ENCODE measurements at places on chromosomes 4 and X.

DNA sequence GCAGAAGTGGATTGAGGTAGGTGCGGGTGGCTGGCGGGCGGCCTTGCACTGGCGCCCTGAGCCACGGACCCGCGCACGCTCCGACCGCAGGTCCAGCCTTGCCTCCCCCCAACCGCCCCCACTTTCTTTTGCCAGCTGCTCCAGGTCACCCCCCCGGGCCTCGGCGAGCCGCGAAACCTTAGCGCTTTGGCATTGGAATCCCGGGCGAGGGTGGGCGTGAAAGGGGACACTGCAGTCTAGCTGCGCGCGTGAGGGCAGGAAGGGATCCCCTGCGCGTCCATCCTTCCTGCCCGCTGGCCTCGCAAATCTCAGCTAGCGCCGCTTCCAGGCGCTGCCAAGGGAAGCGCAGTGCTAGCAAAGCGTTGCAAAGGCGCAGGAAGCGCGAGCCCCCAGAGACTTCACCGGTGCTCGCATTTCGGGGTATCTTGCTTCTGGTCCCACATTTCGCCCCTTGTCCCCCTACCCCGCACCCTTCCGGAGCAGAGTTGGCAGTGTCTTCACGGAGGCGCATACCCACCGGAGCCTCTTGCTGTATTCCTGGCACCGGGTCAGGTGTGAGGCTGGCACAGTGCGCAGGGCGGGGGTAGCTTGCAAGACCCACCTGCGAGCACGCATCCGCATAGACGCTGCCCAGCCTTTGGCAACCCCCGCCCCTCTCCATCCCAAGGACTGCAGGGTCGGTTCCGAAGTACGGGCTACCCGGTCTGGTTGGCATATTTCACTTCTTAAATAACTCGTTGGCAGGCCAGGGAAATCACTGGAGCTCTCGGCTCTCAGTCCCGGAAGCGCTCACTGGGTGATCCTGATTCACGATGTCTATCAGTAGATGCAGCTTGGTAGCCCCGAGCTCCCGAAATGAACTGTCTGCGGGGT lies 104.4 kb downstream of the UCHL1 start:
- DNase-seq, result peak; percentile 76

DNA sequence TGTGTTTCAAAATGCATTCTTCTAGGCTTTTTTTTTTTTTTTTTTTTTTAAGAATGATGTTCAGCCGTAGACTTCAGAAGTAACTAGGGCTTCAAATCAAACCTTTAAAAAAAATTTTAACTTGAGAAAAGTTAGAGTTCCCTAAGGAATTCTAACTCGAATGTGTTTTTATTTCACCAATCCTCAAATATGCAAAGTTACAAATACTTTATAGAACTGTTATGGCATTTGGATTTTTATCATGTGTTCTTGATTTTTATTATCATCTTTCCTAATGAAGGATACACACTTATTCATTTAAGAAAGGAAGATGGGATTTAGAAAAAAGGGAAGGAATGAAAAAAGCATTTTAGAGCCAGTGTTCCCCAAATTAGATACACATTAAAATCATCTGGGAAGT lies 200.6 kb upstream of the LDB2 start:
- DNase-seq, result no peak

DNA sequence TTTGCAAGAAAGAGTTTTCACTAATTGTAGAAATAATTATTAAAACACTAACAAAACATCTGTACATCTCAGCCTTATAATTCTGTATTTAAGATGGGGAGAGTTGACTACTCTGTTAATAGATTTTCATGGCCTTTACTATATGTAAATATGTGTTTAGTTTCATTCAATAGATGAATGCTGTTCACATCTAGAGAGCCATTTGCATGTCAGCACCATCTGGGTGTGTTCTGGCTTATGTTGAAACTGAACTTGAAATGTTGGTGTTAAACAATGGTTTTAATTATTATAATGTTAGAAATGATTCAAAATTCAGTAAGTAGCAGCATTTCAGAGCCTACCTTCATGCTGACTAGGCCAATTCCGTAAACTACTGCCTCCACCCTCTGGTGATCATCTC lies 102.5 kb upstream of the ADAD1 start:
- no peak for DNase-seq

DNA sequence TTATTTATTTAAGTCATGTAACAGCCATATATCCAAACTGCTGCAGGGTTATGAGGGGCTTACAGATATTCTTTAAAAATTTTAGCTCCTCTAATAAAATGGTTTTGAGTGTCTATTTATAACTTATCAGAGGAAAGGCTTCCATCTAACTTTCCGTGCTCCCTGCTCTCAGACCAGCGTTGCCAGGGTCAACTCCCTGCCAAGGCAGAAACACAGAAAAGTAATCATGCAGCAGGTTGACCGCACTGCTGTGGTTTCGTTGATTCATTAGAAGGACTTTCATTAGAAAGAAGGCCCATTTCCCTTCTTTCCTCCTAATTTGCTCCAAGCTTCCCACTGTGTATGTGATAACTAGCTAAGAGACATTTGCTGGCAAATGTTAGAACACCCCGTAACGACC lies 33.9 kb downstream of the BCLAF3 start:
- no peak for DNase-seq

DNA sequence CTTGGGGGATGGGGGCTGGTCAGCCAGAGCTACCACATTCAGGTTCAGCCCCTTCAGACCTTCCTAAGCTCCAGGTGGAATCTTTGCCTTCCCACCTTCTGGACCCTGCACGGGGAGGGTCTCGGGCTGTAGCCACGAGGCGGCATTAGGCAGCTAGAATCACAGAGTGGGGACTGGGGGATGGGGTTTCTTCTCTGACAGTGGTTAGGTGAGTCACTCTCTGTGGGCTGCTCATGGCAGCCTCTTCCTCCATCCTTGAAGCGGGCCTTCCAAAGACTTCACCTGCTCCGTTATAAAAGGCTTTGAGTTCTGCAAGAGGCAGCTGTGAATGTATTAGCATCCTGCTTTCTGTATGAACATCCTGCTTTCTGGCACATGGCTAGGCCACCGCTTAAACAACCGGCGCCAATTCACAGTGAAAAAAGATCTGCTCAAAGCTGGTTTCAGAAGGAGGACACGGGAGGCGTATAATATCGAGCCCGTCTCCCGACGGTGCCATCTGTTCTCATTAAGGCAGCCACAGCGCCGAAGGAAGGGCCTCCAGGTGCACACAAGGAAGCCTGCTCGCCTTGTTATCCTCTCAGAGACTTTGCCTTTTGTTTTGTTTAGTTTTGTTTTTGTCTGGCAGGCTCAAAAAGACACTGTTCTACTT lies 74.3 kb upstream of the IGFBP7 start:
- peak; percentile 15 for DNase-seq

GRCh38 chr4:53068755-53069330 lies 206.7 kb downstream of the RASL11B start:
- DNase-seq, result no peak

All from NCI-H1092 treated with DMSO at 0.1 percent for 48 hours (cell line).